ENCODE measurements at places on chromosomes 3 and 15.

- no peak overlapping the region for H3K4me3 ChIP-seq
- H3K27ac ChIP-seq = no peak overlapping the region
- no peaks in the 10 kb centered on the region for H3K27me3 ChIP-seq
- DNase-seq = no peak
Observed at GRCh38 chr3:192063570-192063969, 602.6 kb downstream of the PYDC2 start.

- no peak overlapping the region for H3K27ac ChIP-seq
- no peaks in the 10 kb centered on the region for H3K36me3 ChIP-seq
- no peak for DNase-seq
- peak overlapping the region; percentile 92 for H3K4me3 ChIP-seq
- peaks cover 88% of the 10 kb centered on the region for H3K4me1 ChIP-seq
- H3K27me3 ChIP-seq = no peaks in the 10 kb centered on the region
Observed at GRCh38 chr3:45595364-45596195, 1.0 kb downstream of the LIMD1 start.

DNA sequence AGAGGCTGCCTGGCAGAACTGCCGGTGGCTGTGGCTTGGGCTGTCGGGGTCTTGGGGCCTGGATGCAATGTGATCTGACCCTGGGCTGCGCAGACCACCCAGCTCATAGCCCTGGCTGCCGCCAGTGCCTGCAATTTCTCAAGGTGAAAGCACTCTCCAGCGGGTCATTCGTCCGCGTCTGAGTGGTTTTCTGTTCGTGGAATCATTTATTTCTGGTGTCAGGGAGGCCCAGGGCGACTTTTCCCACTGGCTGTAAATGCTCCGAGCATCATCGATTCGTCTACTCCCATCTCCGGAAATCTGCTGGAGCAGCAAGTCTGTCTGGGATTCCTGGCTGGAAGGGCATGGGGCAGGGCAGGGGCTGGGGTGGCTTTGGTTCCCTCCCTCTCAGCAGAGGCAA, 40.6 kb upstream of the ADPGK start:
- H3K4me1 ChIP-seq = no peaks in the 10 kb centered on the region
- H3K27ac ChIP-seq = no peak overlapping the region
- H3K27me3 ChIP-seq = peaks cover 12% of the 10 kb centered on the region
- H3K4me3 ChIP-seq = no peak overlapping the region
- H3K36me3 ChIP-seq = no peaks in the 10 kb centered on the region
- DNase-seq = no peak

- no peak overlapping the region for H3K4me3 ChIP-seq
- H3K4me1 ChIP-seq = no peaks in the 10 kb centered on the region
- no peaks in the 10 kb centered on the region for H3K27me3 ChIP-seq
- no peak for DNase-seq
Observed at GRCh38 chr15:66024116-66024515, 154.8 kb downstream of the RAB11A start.

- H3K4me3 ChIP-seq = no peak overlapping the region
- no peak for DNase-seq
Observed at GRCh38 chr3:77394046-77394445, 354.1 kb downstream of the ROBO2 start.

GRCh38 chr3:44920081-44920480, 45.7 kb downstream of the TGM4 start:
- no peak for DNase-seq
- H3K4me1 ChIP-seq = no peaks in the 10 kb centered on the region
- no peak overlapping the region for H3K4me3 ChIP-seq
- no peak overlapping the region for H3K27ac ChIP-seq

DNA sequence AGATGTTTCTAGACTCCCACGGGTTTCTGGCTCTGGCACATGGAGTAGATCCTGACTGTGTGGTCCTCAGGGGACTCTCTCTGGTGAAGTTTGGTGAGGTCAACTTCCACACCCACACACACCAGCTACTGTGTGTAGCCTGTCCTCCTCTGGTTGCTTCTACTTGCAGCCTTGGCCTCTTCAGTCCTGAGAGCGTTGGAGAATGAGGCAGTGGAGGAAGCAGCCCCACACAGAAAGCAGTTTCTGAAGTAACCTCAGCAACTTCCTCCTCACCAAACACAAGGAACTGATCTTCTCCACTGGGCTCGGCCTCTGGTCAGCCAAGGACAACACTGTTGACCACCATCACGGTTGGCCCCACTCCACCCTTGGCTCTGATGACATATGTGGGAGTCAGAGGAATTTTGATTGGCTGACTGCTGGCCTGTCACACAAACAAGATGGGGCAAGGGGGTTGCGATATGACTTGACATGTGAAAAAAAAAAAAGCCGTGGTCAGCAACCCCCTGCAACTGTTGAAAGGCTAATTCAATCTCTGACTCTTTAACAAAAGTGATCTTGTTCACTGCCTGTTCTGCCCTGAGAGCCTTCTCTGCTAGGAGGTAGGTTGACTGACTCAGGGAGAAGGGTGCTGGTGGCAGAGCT, 19.6 kb downstream of the CD86 start:
- no peak for DNase-seq
- H3K4me3 ChIP-seq = no peak overlapping the region
- H3K27me3 ChIP-seq = no peaks in the 10 kb centered on the region
- no peaks in the 10 kb centered on the region for H3K36me3 ChIP-seq
- no peak overlapping the region for H3K27ac ChIP-seq
- no peaks in the 10 kb centered on the region for H3K4me1 ChIP-seq

DNA sequence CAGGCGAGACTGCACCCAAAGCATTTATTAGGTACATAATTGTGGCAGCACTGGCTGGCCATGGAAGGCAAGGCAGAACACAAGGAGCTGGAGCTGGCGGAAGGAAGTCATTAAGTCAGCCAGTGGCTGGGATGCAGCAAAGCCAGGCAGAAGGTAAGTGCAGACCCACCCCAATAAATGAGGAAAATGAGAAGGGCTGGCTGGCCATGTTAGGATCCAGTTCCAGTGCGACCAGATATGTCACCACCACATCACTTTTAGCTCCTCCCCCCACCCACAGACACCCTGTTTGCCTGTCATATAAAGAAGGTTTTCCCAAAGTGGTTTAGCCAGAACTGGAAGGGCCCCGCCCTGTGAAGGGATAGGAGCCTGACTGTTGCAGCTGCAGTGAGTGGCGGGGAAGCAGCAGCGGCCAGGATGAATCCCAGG, at the start of gene FURIN:
Gene FURIN, plus strand, starts transcription at position 328 of the 429 bp plus-strand sequence. CDS start 7,153 bp downstream, outside the sequence.
- peak within 1 kb of the TSS; percentile 17 for H3K27ac ChIP-seq
- no peak for DNase-seq
- H3K4me3 ChIP-seq = no peak within 1 kb of the TSS
- H3K27me3 ChIP-seq = no peaks in the 10 kb centered on the region

DNA sequence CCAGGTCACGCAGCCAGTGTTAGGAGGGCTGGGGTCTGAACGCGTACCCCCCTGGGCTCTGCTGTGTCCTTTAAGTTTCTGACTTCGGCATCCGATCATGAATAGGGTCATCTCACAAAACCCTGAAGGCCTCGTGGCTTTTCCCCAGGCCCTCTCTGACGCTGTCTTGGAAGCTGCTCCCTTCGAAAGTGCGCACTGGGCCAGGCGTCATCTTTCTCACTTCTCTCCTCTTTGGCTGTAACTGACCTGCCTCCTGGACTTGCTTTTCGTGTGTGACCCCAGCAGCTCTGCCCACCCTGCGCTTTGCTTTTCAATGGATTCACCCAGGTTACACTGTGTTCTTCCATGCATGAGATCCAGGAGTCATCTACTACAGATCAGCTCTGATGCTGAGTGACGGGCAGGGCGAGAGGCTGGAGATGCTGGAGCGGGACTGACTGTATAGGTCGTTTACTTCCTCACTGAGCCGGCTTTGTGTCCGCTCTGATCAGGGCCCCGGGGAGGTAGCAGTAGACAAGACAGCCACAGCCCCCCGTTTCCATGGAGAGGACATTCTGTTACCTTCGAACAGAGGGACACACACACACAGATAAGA, 45.0 kb upstream of the PCSK6 start:
- DNase-seq = no peak
- H3K4me3 ChIP-seq = no peak overlapping the region
- H3K4me1 ChIP-seq = no peaks in the 10 kb centered on the region

DNA sequence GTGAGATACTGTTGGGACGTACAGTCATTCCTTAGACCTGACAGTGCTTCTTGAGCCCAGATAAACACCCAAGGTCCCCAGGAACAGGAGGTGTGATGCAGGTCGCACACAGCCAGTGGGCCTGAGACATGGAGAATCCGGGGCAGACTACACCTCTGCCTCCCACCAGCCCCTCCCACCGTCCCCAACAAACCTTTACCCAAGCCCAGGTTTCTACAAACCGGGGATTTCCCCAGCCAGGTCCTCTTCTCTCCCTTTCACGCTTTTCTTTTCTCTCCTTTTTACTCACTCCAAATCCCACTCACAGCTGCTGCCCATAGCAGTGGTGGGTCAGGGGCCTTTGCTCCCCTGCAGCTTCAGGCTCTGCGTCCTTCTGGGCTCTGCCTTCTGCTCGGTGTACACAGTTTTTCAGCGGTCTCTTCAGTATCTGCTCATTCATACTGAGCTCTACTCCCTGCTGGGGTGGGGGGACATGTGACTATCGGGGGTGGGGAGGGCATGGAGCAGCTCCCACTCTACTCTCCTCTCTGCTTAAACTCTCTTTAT, 4.8 kb upstream of the PCSK6 start:
- H3K27me3 ChIP-seq = peaks cover 68% of the 10 kb centered on the region
- DNase-seq = no peak
- H3K36me3 ChIP-seq = no peaks in the 10 kb centered on the region
- H3K4me3 ChIP-seq = no peak overlapping the region
- H3K4me1 ChIP-seq = no peaks in the 10 kb centered on the region
- no peak overlapping the region for H3K27ac ChIP-seq

- H3K36me3 ChIP-seq = no peaks in the 10 kb centered on the region
- no peaks in the 10 kb centered on the region for H3K4me1 ChIP-seq
- no peaks in the 10 kb centered on the region for H3K27me3 ChIP-seq
- no peak overlapping the region for H3K4me3 ChIP-seq
- no peak overlapping the region for H3K27ac ChIP-seq
Observed at GRCh38 chr3:94525043-94525442, 462.2 kb downstream of the NSUN3 start.

DNA sequence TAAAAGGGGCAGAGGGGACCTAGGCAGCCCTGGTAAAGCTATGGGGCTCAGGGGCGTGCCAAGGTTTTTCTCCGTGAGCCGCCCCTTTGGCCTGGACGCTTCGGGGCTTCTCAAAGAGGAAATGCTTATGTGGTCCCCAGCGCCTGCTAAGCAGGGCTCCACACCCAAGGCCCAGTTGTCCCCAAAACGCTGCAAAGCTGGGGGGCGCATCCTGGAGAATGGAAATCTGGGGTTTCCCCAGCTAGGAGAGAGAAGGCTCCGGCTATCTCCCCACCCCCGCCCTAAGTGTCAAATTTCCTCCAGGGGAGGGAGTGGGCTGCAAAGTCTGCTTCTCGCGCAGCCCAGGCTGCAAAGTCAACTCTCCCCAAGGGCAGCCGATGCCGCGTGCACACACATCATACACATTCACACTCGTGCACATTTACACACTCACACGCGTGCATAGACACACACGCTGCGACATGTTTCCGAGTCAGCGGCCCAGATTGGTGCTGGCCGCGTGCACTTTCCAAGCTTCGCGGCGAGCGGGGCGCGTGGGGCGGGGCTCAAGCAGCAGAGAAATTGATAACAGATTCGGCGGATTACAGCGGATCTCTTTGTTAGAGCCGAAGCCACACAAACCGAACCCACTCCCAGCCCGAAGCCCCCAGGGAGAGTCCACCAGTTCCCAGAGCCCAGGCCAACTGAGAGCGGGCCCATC, 4.5 kb downstream of the WNT5A start:
- no peak overlapping the region for H3K27ac ChIP-seq
- no peak for DNase-seq
- no peaks in the 10 kb centered on the region for H3K36me3 ChIP-seq
- H3K4me3 ChIP-seq = no peak overlapping the region
- peaks cover 64% of the 10 kb centered on the region for H3K27me3 ChIP-seq
